ENCODE measurements at places on chromosomes 4 and X.

DNA sequence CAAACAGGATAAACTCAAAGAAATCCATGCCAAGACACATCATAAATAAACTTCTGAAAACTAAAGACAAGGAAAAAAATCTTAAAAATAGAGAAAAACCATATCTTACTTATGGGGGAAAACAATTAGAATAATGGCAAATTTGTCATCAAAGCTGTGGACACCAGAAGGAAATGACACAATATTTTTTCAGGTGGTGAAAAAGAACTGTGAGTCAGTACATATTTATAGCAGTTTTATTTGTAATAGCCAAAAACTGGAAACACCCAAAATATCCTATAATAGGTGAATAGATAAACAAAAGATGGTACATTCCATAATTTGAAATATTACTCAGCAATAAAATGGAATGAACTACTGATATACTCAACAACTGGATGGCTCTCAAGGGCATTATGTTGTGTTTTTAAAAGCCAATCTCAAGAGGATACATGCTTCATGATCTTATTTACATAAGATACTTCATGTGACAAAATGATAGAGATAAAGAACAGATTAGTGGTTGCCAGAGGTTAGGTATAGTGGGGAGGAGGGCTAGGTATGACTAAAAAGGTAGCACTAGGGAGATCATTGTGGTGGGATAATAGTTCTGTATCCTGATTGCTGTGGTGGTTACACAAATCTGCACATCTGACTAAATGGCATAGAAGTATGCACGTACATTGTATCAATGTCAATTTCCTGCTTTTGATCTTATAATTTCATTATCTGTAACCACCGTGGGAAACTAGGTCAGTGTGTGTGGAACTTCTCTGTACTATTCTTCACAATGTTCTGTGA is 191.9 kb downstream of the PPP1R2C start:
- no peak for DNase-seq

DNA sequence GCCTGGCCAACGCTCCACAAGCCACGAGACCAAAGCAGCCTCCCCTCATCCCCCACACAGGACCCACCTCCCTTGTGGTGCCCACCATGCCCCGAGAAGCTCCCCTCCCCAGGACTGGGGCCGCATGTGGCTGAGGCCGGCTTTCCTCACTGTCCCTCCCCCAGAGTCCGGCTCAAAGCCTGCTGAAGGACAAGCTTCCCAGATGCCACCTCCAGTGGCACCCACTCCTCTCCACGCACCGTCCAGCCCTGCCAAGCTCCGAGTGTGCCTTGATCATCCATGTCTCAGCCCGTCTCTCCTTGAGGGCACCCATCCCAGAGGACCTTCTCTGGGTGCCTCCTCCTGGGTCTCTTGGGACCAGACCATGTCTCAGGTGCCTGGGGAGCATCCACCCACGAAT is 58.8 kb upstream of the MXD4 start:
- no peak for DNase-seq

DNA sequence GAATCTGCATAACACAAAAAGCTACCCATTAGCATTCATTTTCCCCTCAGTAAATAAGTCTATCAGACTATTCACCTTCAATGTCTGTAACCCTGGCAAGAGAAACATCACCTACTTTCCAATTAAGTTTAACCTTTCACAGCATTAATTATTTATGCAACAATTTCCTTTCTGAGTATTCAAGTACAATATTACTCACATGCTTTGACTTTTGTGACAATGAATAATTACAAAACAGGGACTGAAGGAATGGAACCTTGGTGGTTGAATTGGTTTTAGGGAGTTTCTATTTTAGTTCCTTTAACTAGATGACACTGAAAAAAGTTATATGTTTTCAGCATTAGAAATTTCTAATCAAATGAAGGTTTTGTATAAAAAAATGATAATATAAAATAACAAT is 932.3 kb upstream of the EPHA5 start:
- no peak for DNase-seq

DNA sequence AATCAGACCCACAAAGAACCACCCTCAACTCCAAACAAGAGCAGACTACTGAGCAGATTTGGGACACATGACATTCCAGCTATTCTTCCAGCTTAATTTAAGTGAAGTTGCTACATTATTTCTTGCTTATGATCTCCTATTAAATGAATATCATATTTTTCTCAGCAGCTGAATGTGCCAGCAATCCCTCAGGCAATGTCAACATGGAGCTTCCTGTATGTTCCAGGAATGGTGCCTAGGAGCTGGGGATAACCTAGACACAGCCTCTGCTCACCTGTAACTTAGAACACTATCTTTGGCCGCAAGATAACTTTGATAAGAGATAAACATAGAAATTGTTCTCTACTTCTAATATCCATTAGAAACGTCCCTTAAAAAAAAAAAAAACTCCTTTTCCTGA is 274.4 kb upstream of the RASGEF1B start:
- no peak for DNase-seq

- DNase-seq: no peak
Measured at GRCh38 chrX:109959356-109959871, 43.5 kb upstream of the TMEM164 start.

DNA sequence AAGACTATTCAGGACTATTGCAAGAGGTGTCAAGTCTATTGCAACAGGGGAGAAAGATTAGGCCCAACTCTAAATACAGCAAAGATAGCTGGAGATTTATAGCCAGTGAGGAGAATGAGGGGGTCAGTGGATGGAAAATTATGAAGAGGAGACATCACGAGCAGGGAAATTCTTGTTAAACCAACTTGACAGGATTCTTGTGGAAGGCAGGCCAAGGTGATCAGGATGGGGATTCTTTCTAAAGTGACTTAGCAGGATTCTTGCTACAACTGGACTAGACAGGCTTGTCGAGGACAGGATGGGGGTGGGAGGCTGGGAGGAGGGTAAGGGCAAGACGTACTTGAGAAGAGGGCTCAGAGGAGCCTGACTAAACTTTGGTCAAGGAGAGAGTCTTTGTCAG is 89.0 kb downstream of the PHEX start:
- DNase-seq: no peak
